ENCODE measurements at places on chromosomes 11 and 22. TPM values are rescaled to one million over a fixed set of nuclear protein-coding genes. Genes with fewer than 3 reads are reported as not detected.

- DNase-seq = no peak
Observed at GRCh38 chr11:15607361-15608036, 492.8 kb downstream of the INSC start.

GRCh38 chr11:115499241-115499799, 4.9 kb downstream of the CADM1 start:
- no peak for DNase-seq

Gene OR5B21
- polyA plus RNA-seq = not detected

DNA sequence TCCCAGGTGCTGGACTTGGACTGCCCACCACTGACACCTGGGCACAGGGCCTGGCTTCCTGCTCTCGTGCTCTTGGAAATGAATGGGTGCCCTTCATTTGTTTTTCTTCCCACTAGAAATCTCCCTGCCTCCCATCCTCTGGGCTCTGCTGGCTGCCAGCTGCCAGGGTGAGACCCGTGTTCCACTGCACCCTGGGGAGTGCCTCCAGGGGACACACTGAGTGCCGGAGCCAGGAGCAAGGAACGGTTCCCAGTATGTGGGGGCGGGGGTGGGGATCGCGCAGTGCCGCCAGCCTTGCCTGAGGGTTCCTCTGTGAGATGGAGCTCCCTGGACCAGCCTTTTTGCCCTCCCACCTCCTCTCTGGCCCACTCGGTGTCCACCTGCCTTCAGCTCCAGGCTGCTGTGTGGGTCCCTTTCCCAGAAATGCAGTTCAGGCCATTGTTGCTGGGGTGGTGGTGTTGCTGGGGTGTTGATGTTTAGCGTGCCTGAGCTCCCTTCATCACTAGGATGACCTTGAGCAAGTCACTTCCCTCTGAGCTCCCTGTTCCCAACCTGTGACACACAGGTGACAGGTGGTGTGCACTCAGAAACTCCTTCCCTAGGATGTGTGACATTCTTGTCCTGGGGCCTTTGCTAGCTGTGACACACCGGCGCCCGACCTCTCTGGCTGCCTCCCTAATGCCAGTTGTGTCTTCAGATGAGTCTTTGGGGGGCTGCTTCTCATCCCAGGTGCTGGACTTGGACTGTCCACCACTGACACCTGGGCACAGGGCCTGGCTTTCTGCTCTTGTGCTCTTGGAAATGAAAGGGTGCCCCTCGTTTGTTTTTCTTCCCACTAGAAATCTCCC, 72.1 kb downstream of the MED15 start:
- no peak for DNase-seq

DNA sequence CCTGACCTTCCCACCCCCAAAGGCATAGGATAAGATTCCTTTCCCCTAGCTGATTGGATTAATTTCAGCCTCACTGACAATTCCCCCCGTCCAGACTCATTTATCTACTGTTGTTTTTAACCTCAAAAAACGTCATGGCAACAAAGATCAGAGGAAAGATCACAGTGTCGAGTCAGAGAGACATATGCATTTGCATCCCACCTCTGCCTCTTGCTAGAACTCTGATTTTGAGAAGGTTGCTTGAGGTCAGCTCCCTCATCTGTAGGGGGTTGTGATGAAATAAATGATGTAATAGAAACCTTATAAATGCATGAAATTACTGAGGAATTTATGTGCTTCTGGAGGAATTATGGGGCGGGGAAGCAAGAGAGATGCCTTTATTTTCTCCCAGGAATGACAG, 53.3 kb upstream of the SYN3 start:
- DNase-seq = no peak

DNA sequence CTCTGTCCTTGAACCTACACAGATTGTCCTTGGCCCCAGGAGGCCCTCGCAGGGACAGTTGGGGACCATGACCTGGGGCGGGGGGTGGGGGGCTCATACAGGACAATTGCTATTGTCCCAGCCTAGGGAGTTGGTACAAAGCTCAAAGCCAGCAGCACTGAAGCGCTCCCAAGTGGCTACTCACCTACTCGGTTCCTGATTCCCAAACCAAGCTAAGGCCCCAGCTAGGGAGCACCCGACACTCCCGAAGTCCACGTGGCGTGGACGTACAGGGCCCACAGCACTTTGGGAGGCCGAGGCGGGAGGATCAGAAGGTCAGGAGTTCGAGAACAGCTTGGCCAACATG, 80.6 kb downstream of the CELSR1 start:
- DNase-seq = no peak

DNA sequence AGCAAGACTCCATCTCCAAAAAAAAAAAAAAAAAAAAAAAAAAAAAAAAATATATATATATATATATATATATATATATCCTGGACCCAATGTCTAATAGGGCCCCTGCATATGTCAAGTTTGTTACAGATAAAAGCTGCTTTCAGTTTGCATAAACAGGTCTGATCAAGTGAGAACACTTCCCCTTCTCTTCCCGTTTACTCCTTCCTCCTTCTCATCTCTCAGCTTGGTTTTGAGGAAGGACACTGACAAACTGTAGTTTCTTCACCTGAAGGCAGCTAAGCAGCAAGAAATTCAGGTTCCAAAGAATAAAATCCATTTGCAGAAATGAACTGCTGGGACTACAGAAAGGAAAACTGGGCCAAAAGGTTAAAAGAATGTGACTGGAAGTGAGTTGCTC, 11.7 kb downstream of the THOC5 start:
- no peak for DNase-seq

DNA sequence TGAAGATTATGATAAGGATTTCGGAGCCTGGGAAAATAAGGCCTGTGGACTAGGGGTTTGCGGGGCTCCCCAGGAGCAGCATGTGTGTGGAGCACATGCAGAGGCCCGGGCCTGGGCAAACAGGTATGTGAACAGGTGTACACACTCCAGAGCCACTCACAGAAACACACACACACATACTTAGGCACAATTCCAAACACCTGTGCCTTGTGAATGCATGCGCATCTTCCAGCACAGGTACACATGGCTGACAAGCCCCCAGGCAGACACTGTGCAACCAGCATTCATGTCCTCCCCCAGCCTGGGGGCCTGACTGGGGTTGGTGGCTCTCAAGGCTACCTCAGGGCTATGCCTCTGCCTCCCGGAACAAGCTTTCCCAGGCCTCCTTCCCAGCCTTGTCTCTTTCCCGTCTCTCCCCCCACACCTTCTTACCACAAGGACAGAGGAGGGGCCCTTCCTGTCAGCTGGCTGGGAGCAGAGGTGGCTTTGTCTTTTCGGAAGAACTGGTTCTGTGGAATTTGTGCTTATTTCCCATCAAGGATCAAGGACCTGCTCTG, 2.6 kb upstream of the P2RY6 start:
- no peak for DNase-seq

DNA sequence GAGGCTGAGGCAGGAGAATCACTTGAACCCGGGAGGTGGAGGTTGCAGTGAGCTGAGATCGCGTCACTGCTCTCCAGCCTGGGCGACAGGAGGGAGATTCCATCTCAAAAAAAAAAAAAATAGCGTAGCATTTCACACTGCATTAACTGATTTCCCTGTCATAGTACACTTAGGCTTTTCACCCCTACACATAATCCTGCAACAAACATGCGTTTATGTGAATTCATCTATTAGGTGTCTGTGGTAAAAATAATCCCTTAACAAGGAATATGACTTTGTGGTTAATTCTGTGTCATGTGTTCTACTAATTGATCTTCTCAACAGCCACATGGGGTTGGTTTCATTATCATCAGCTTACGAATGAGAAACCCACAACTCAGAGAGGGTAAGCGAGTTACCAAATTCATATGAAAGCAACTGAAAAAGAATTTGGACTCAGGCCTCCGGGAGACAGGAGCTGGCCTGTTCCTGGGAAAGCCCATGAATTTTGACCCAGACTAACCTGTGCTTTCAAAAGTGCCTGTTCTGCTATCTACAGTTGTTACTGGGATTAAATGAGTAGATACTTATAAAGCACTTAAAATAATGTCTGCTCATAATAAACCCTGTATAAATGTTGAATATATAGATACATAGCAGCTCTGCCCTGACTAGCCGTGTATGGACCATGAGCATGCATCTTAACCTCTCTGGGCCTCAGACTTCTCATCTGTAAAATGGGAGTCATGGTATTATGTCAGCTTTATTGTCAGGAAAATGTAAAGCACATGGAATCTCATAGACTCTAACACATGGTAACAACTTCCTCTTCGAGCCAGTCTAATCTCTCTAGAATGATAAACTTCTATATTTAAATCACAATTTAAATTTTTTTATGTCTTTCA, 36.6 kb downstream of the KCNJ1 start:
- DNase-seq = no peak

DNA sequence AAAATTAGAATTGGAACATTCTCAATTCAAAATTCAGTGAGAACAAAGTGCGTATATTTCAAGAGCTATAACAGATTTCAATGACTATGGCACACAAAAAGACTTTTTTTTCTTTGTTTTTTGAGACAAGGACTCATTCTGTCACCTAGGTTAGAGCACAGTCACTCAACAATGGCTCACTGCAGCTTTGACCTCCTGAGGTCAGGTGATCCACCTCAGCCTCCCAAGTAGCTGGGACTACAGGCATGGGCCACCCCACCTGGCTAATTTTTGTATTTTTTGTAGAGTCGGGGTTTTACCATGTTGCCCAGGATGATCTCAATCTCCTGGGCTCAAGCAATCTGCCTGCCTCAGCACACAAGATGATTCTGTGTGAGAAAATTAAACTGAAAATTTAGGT, 51.5 kb downstream of the PIK3C2A start:
- no peak for DNase-seq

DNA sequence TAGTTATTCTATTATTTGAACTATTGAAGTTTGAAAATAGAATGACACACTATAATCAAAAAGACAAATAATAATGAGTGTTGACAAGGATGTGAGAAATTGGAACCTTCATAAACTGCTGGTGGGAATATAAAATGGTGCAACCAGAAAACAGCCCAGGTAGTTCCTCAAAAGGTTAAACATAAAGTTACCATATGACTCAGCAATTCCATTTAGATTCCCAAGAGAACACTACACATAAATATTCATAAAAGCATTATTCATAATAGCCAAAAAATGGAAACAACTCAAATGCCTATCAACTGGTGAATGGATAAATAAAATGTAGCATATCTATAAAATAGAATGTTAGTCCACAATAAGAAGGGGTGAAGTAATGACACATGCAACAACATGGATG, 21.7 kb downstream of the CCDC73 start:
- DNase-seq = no peak

Gene TOMT
- not detected for polyA plus RNA-seq

DNA sequence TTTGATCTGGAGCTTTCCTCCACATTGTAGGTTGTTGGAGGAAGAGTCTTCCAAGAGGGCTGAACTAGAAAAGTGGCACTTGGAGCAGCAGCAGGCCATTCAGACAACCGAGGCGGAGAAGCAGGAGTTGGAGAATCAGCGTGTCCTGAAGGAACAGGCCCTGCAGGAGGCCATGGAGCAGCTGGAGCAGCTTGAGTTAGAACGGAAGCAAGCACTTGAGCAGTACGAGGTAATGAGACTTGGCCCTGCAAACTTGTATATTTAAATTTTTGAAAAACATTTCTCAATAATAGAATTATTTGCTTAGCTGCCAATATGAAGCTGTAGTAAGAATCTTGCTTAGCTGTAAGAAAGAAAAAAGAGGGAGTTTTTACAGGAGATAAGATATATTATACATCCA, 84.0 kb downstream of the SWAP70 start:
- DNase-seq = no peak

DNA sequence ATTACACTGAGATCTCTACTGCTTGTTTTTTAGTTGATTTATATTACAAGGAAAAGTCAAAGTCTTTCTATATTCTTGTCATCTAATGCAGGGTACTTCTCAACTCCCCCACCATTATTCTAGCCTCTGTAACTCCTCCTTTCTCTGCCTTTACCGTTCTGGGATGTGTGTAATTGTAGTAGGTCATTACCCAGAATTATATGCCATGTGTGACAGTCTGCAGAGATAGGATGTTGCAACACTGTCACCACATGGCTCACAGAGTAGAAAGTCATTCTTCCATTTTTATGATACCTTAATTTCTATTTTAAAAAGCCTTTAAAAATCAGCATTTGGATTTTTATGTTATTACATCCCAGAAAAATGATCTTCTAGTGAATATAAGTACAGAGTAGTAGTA, 32.7 kb downstream of the ZNF143 start:
- no peak for DNase-seq

Gene TRPC6
- 10.3 TPM for polyA plus RNA-seq

DNA sequence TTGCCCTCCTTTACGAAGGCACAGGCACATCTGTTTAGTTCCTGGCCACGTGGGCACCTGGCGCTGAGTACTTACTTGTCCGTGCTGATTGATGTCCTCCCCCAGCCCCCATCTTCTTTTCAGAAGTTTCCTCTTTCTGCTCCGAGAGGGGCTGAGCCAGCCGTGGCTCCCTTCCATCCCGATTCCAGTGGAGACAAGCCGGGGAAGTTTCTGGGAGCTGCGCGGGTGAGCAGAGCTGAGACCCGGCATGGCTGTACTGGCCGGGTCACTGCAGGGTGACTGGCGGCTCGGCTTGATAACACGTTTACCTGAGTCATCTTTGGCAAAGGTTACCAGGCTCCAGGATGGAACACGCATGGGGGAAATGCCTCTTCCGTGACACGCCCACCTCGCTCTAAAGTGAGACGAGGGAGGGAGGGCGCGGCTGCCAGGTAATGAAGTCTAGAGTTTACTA, 45.4 kb upstream of the ATXN10 start:
- DNase-seq = no peak

DNA sequence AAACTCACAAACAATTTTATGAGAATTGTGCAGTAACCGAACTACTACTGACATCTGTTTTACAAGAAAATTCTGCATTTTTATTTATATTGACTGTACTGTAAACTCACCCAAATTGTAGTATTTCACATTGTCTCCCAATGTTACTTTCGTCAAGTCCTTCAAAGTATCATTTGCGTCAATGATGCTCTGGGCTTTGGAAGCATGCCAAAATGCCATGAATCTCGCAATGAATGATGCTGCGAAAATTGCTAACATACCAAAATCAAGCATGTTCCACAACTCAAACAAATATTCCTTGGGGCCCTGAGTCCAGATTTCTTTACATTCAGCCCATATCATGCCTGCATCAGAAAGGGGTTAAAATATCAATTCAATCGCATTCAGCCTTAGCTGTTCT, 107.6 kb downstream of the TRPC6 start:
- no peak for DNase-seq

DNA sequence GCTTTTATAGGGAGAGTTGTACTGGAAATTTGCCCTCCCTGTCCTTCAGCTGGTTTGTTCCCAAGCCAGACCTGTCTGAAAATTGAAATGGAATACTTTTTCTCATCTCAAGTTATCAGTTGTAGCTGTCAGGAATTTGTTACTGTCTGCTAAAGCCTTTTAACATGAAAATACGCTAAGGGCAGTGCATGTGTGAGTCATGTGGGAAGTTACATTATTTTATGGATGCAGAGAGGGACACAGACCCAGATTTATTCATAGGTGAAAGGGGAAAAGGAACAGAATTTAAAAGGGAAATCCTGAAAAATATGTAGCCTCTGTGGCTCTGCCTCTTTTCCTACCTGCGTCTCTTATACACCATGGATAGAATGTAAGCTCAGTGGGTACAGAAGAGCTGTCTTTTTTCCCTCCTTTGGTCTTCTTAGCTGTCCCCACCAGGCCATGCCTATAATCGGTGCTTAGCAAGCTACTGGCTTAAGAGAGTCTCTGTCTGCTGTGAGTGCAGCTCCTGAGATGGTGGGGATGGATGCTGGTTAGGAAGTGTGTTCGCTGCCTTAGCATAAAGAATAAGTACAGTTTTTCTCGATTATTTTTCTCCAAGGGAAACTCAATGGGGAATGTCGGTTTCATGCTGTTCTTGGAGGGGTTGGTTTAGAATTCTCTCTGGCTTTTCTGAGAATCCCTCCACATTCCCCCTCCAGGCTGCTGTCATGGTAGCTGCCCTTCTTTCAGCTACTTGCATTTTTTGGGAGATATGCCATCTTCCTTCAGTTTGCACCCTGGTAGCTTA, 166.8 kb downstream of the TEAD1 start:
- no peak for DNase-seq

Measured in right renal cortex interstitium (tissue), 3 donors.